Stimulated activated naive CD8-positive, alpha-beta T cell treated with anti-CD3 and anti-CD28 coated beads, Interleukin-15, Interleukin-2, amounts not matched to agents 100 U/mL and 50 U/mL, for 24 hours (primary cell): ENCODE measurements at places on chromosomes 11 and 22.

DNA sequence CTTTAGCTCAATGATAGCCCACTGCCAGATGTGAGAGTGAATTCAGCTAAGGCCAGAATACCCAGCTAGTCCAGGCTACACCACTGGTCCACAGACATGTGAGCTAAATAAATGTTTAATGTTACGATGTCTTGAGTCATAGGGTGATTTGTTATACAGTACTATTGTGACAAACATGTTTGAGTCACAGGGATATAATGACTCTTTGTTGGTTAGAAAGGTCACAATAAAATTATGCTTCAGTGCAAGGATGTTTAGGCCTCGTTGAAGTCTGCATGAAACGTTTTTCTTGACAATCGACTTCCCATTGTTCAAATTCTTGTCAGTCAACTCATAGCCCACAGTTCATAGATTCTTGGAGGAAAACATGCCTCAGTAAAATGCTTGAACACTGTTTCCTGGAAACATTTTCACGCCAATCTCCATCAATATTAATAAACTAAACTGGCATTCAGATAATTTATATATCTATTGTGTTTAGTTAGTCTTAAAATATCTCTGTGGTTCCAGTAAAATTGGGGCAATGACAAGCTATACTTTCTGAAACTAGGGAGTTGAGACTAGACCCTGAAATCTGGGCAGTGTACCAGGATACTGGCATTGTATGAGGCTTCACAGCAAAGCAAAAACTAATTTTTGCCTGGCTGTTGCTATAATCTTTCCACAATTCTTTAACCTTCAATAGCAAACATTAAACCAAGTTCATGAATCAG, 650.8 kb upstream of the KIRREL3 start:
- no peak for DNase-seq

GRCh38 chr11:56522008-56522407, 21.0 kb downstream of the OR5M11 start:
- DNase-seq: no peak

GRCh38 chr11:102389253-102389652, 42.2 kb downstream of the BIRC2 start:
- DNase-seq: no peak

GRCh38 chr22:20651286-20651685, 122.6 kb upstream of the SERPIND1 start:
- no peak for DNase-seq

GRCh38 chr22:42214633-42215415, 55.6 kb downstream of the TCF20 start:
- DNase-seq: no peak

DNA sequence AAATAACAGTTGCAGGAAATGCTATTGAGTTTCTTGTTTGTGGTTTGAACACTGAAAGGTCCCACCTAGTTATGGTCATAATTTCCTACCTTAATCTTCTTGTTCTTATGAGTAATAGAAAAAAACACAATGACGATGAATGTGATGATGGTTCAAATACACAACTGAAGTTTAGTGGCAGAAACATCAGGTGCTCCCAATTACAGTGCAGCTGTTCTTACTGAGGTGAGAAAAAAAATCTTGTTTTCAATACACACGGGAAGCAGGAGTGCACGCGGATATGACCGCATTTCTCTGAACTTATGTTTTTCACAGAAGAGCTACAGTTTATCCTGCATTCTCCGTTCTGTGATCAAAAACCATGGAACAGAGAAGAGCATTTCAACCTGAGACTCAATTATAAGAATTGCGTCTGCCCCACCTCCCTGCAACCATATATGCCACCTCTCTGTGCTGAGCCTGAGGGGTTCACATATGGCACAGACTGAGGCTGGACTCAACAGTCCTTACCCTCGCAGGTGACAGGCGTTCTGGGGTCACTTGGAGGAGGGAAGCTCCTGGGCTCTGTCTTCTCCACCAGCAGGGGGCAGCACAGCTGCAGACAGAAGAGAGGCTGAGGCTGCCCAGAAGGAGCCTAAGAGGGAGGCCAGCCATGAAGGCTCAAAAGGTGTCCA, 99.7 kb upstream of the IGLL5 start:
- peak; percentile 81 for DNase-seq

- DNase-seq: no peak
These were observed at the start of gene SMTNL1 for GRCh38 chr11:57536947-57537619. TSS of gene SMTNL1 (plus strand) at chr11:57537595. CDS start at chr11:57542643, 5,048 bp downstream.

- DNase-seq: no peak
These were observed 78.5 kb upstream of the PITPNB start for GRCh38 chr22:27997538-27997937.

DNA sequence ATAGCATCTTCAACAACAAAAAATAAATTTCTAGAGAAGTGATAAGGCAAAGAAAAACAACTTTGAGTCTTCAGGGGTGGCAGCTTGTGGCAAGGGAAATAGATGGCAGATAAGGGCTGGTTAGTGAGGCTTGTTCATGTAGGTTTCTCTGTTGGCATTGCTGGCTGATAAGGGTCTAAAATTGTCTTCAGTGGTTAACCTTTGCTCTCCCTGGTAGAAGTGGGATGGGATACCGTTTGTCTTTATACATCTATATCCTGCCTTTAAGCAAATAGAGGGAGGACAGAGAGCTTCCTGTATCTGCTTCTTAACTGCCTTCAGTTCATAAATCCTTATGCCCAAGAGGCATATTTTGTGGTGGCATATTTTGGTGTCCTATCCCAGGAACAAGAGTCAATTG, 57.1 kb downstream of the TRAF6 start:
- no peak for DNase-seq

- no peak for DNase-seq
These were observed 5.4 kb upstream of the MICAL3 start for GRCh38 chr22:18029686-18030267.

- DNase-seq: no peak
These were observed 11.8 kb upstream of the CCDC89 start for GRCh38 chr11:85697747-85698146.

DNA sequence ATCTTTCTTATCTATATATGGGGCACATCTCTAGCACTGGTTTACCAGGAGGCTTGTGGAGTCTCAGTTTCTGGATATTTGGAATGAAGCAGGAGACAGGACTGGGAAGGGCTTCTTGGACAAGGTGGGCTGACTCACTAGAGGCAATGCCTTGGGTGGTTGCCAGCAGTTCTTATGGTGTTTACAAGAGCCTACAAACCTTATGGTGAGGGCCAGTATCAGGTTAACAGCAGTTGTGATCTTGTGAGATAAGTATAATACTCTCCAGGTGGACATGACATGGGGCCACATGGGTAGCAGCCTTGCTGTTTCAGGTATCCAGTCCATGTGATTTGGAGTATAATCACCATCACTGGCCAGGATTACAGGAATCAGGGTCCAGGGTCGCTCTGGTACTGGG, 10.2 kb downstream of the FUT4 start:
- no peak for DNase-seq

- no peak for DNase-seq
These were observed 4.0 kb downstream of the PHOX2A start for GRCh38 chr11:72239849-72240460.

- DNase-seq: no peak
These were observed 569 bp downstream of the POLA2 start for GRCh38 chr11:65262381-65262680.

DNA sequence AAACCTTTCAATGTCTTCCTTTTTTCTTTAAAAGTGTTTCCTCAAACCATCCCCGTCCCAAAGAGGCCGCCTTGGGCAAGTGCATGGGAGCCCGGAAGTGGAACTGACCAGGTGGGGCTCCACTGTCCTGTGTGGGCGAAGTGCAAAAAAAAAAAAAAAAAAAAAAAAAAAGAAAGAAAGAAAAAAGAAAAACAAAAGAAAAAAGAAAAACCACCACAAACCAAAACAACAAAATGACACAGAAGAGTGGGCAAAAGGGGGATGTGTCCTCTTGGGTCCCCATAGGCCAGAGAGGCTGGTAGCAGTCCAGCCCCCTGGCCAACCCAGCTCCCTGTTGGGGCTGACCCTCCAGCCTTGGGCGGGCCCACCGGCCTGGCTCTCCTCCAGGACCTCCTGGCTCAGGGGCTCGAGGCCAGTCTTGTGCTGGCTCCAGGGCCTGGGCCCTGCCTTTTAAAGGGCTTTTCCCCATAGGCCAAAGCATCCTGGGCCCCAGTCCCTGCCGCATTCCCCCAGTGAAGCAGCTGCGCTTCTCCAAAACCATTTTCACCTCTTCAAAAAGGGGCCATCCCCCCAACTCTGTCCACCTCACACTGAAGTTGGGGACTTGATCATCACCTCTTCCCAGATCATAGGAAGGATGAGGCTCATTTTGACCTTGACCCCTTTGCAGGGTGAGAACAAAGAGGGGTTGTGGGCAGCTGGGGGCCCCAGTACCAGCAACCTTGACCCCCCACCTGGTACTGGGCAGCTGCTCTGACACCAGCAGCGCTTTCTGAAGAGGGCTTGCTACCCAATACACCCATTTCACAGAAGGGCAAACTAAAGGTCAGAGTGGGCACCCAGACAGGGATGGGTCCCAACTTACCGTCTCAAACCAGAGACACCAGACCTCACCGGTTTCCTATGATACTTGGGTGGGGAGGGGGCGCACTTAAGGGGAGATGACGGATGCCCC, 9.4 kb downstream of the CBX6 start:
- DNase-seq: no peak

DNA sequence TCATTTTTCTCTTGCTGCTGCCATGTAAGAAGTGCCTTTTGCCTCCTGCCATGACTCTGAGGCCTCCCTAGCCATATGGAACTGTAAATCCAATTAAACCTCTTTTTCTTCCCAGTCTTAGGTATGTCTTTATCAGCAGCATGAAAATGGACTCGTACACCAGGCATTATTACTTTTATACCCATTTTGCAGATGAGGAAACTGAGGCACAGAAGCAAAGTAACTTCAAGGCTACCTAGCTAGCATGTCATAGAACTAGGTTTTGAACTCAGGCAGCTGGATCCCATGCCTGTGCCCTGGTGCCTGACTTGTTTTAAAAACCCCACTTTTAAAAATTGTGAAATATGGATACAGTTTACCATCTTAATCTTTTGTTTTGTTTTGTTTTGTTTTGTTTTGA, 25.8 kb downstream of the KIAA1671 start:
- no peak for DNase-seq

DNA sequence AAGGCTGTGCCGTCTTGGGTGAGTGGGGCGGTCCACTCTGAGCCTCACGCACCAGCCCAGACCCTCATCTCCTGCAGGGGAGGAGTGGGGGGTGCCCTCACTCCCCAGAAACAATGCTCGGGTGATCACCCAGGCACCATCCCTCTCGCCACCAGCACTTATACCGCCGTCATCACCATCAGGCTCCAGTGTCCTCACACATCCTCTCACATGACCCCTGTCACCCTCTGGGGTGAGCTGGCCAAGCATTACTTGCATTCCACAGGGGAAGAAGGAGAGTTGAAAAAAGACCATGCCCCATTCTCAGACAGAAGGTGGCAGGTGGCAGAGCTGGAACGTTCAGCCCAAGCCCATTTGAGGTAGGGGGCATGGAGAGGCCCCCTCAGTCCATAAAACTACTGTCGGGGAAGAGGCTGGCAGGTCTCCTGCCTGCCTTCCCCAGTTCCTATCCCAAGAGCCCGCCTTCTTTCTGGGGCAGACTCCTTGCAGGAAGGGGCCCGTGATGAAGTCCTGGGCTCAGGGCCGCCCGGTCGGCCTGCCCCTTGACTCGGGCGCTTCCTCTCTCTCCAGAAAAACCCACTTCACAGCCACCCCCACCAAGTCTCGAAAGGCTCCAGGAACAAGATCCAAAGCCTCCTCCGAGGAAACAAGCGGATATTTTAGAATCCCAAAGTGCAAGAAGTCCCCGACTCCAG, 153.3 kb downstream of the DSCAML1 start:
- no peak for DNase-seq

- peak; percentile 31 for DNase-seq
These were observed 410 bp downstream of the GLB1L3 start for GRCh38 chr11:134276396-134277182.

DNA sequence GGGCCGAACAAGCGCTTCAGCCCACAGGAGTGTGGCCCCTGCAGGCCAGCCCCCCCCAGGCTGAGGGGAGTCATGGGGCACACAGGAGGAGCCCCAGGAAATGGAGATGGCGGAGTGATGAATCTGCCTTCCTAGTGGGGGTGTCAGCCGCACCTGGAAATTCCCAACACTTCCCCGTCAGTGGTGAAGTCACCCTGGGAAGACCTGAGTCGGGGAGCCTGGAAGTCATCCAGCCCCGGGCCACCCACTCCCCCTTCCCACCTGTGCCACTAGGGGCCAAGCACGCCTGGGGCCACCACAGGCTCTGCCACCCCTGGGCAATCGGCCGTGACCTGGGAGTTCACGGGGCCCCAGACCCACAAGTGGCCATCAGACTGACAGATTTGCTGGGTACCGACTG, 12.6 kb downstream of the WNT7B start:
- no peak for DNase-seq

- no peak for DNase-seq
These were observed 45.9 kb downstream of the CKAP5 start for GRCh38 chr11:46800177-46800576.

DNA sequence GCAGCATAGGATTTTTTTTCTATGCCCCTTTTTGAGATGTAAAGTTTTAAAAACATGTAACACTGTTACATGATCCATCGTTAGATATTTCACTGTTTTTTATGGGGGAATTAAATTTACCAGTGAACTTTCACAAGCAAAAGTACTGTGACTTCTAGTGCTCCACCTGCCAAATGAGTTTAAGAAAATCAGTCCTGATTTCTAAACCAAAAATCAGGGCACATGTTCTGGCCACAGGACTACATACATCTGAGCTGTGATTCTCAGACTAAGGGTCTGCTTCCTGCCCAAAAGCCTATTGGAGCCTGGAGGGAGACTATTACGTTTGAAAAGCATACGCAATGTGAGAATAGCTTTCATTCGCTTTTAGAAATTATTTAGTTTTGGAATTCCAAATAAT, 22.5 kb downstream of the TMPRSS13 start:
- no peak for DNase-seq

- DNase-seq: no peak
These were observed 13.6 kb downstream of the DGKZ start for GRCh38 chr11:46360878-46361277.

- DNase-seq: no peak
These were observed 99.5 kb downstream of the SPATA19 start for GRCh38 chr11:133745791-133746190.

DNA sequence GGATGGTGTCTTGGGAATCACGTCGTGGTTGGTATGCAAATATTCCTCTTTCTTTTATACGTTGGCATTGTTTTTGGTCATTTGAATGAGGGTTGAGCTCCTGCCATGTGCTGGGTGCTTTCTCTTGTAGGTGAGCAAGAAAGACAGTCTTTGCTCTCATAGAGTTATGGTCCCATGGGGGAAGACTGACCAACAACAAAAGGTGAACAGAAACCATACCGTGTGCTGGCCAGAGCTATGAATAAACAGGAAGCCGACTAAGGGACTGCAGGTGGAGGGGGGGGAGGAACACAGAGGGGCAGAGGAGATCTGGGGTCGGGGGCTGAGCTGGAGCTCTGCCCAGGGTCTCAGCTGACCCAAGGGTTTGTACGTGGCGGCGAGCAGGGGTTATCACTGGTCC, 245.3 kb downstream of the CTTN start:
- DNase-seq: no peak
